ENCODE measurements at places on chromosomes 5 and 9. TPM values are rescaled to one million over a fixed set of nuclear protein-coding genes. Genes with fewer than 3 reads are reported as not detected.

GRCh38 chr5:171975262-171975876 lies 31.1 kb downstream of the FBXW11 start:
- DNase-seq: no peak

DNA sequence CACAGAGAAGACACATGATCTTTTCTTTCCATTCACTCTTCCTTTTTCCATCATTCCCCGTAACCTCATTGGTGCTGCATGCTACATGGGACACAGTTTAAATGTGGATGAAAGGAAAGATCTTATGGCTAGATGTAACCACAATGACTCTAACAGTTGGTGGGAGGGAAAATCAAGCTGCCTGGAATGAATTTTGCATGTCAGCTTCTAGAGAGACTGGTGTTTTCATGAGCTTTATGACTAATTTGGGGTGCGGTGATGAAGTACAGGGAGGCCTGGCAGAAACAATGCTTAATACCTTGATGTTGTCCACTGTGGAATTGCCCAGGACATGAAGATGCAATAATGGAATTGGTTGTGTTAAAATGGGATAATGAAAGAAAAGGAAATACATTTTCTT lies 55.9 kb upstream of the MYO10 start:
- no peak for DNase-seq

- DNase-seq: no peak
Measured at GRCh38 chr9:8838136-8838535, 1038.6 kb upstream of the DMAC1 start.

Gene AUH
- 42.1 TPM for polyA plus RNA-seq

DNA sequence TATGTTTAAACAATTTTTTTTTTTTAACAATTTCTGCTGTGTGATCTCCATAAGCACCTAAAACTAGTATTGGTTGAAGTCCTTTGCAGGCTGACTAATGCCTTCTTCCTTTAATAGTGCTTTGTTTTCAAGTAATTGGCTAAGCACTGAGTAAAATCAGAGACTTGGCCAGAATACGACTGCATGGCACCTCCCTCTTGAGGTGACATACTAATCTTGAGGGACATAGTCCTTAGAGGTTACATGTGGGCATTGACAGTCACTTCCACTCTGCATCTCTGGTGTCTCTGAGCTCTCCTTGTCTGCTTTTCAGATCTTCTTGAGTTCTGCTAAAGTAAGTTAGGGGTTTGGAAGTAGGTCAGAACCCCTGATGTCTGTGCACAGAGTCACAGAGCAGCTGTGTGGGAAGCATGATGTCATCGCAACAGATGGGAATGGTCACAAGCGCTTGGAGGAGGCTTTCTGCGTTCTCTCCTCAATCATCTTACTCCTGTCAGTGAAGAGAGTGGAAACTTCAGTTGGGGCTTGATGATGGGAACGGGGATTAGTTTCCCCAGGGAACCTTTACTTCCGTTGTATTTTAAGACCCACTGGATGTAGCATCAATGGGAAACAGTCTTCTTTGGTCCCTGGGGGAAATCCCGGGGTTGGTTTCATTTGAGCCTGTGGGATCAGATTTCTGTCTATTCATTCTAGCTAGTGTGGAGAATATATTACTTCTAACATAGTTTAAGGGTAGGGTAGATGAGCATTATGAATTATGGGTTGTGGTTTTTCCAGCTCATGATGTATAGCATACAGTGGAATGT lies 136.9 kb downstream of the ARHGAP26 start:
- DNase-seq: no peak
